Endothelial cell of umbilical vein (primary cell): ENCODE measurements at places on chromosomes 7 and 10.
A peak's percentile ranks its signal among the peaks of the same experiment; 100 is the strongest.

- H3K36me3 ChIP-seq, result no peaks in the 10 kb centered on the region
- H3K4me1 ChIP-seq, result no peaks in the 10 kb centered on the region
- no peaks in the 10 kb centered on the region for H3K27me3 ChIP-seq
- no peak overlapping the region for H3K27ac ChIP-seq
- H3K4me3 ChIP-seq, result no peak overlapping the region
These were observed 72.8 kb upstream of the ZNF722 start for GRCh38 chr7:63925626-63926460.

GRCh38 chr7:142383841-142384492 is 126.1 kb upstream of the PRSS58 start:
- no peaks in the 10 kb centered on the region for H3K36me3 ChIP-seq
- no peak overlapping the region for H3K4me3 ChIP-seq
- no peaks in the 10 kb centered on the region for H3K27me3 ChIP-seq
- DNase-seq, result no peak
- H3K27ac ChIP-seq, result no peak overlapping the region
- no peaks in the 10 kb centered on the region for H3K4me1 ChIP-seq

- H3K27me3 ChIP-seq, result no peaks in the 10 kb centered on the region
- no peak for DNase-seq
- no peak overlapping the region for H3K4me3 ChIP-seq
- H3K4me1 ChIP-seq, result no peaks in the 10 kb centered on the region
These were observed 158.8 kb downstream of the ANK3 start for GRCh38 chr10:60230892-60231291.

GRCh38 chr10:66931340-66931948 is 5.6 kb downstream of the LRRTM3 start:
- H3K4me3 ChIP-seq, result no peak overlapping the region
- no peak overlapping the region for H3K27ac ChIP-seq
- peaks cover 25% of the 10 kb centered on the region for H3K27me3 ChIP-seq
- no peaks in the 10 kb centered on the region for H3K36me3 ChIP-seq
- peak; percentile 53 for DNase-seq

GRCh38 chr7:124308384-124308783 is 275.5 kb upstream of the TMEM229A start:
- H3K27me3 ChIP-seq, result no peaks in the 10 kb centered on the region
- no peak overlapping the region for H3K27ac ChIP-seq
- no peaks in the 10 kb centered on the region for H3K4me1 ChIP-seq
- H3K36me3 ChIP-seq, result no peaks in the 10 kb centered on the region
- DNase-seq, result no peak
- H3K4me3 ChIP-seq, result no peak overlapping the region

- no peak overlapping the region for H3K27ac ChIP-seq
- H3K27me3 ChIP-seq, result no peaks in the 10 kb centered on the region
- H3K4me3 ChIP-seq, result no peak overlapping the region
- no peaks in the 10 kb centered on the region for H3K36me3 ChIP-seq
- H3K4me1 ChIP-seq, result peaks cover 10% of the 10 kb centered on the region
- no peak for DNase-seq
These were observed 16.5 kb downstream of the ECHDC3 start for GRCh38 chr10:11758527-11759236.

- no peak for DNase-seq
- no peaks in the 10 kb centered on the region for H3K36me3 ChIP-seq
- no peaks in the 10 kb centered on the region for H3K27me3 ChIP-seq
- H3K4me1 ChIP-seq, result no peaks in the 10 kb centered on the region
- no peak overlapping the region for H3K4me3 ChIP-seq
- H3K27ac ChIP-seq, result no peak overlapping the region
These were observed 56.4 kb upstream of the PFKP start for GRCh38 chr10:3010816-3011460.

GRCh38 chr7:106425017-106425719 is 140.4 kb upstream of the NAMPT start:
- H3K27ac ChIP-seq, result no peak overlapping the region
- H3K4me1 ChIP-seq, result peaks cover 11% of the 10 kb centered on the region
- H3K4me3 ChIP-seq, result no peak overlapping the region
- no peaks in the 10 kb centered on the region for H3K36me3 ChIP-seq

- no peak overlapping the region for H3K27ac ChIP-seq
- H3K36me3 ChIP-seq, result no peaks in the 10 kb centered on the region
- DNase-seq, result peak; percentile 29
- H3K4me3 ChIP-seq, result no peak overlapping the region
- no peaks in the 10 kb centered on the region for H3K4me1 ChIP-seq
These were observed 58.6 kb upstream of the COL13A1 start for GRCh38 chr10:69742928-69743602.

DNA sequence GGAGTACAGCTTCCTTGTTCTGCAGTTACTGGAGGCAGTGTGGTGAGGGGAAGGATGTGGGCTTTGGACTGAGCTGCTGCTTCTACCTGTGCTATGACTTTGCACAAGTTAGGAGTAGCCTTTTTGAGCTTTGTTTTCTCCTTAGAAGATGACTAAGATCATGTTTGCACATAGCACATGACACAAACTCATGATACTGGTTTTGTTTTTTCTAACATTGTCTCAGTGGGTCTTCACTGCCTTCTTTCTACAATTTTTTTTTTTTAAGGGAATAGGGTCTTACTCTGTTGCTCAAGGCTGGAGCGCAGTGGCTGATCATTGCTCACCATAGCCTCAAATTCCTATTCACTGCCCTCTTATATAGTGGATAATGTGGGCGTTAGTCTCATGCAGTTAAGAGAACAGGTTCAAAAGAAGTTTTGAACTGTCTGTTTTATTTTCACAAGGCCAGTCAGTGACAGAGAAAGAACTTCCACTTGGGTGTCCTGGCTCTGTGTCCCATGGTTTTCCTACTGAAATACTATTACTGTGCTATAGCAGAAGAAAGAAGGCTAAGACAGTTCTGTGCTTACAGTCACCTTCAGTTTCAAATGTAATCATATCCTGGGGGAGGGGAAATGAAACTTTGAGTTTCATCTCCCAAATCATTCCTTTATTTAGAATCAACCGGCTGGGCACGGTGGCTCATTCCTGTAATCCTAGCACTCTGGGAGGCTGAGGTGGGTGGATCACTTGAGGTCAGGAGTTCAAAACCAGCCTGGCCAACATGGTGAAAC is 72.0 kb downstream of the KAT6B start:
- H3K27me3 ChIP-seq, result no peaks in the 10 kb centered on the region
- no peak overlapping the region for H3K27ac ChIP-seq
- H3K4me3 ChIP-seq, result no peak overlapping the region
- no peak for DNase-seq
- H3K4me1 ChIP-seq, result peaks cover 9% of the 10 kb centered on the region
